ENCODE measurements at places on chromosomes 16 and 17. TPM values are rescaled to one million over a fixed set of nuclear protein-coding genes. Genes with fewer than 3 reads are reported as not detected.

DNA sequence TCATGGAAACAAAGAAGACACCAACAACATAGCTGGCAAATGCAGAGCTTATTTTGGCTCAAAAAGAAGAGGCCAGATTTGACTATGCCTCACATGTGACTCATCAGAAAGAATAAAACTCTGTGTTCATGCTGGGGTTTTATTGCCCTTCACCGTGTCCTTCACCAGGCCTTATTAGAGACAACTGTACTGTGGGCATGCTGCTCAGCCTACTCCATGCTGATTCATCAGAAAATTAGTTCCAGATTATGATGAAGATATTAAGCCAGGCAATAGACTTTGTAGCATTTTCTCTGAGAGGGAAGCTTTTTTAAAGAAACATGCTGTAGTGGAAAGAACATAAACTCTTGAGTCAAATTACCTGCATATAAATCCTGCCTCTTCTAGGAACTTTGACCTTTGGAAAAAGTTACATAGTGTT, 89.8 kb downstream of the CYB561 start:
- DNase-seq = no peak

DNA sequence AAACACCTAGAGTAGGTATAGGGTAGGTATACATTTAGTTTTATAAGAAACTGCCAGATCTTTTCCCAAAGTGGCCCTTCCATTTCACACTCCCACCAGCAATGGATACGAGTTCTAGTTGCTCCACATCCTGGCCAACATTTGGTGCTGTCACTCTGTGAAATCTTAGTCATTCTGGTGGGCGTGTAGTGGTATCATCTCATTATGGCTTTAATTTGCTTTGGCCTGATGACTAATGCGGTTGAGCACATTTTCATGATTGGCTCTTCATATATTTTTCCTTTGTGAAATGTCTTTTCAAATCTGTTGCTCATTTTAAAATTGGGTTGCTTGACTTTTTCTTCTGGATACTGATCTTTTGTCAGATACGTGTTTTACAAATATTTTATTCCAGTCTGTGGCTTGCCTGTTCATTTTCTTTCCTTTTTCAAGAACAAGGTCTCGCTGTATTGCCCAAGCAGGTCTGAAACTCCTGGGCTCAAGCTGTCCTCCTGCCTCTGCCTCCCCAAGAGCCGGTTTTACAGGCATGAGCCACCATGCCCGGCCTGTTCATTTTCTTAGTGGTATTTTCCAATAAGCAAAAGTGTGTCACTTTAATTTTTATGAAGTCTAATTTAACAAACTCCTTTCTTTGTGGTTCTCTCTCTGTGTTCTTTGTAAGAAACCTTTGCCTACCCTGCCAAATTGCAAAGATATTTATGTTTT, 192.4 kb downstream of the SEC14L1 start:
- peak; percentile 43 for DNase-seq

DNA sequence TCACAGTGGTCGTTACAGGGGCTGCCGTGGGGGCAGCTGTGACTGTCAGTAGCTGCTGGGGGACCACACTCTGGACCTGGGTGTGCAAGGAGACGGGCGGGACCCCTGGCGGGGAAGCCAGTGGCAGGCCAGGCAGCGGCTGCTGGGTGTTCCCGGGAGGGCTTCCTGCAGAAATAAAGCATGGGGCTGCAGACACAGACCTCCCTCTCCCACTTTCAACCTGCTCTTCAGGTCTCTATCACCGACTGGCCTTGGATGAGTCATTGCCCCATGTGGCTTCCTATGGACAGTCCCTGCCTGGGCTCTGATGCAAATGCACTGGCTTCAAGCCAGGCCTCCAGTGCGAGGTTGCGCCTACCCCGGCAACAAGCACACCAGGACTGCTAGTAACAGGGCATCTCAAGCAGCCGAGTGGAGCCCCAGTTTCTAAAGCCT, 17.2 kb downstream of the SREBF1 start:
- peak; percentile 83 for DNase-seq

- no peak for DNase-seq
Observed at GRCh38 chr16:78608305-78608776, 508.9 kb downstream of the WWOX start.

GRCh38 chr17:2087597-2088211, 32.8 kb downstream of the HIC1 start:
- DNase-seq = no peak

GRCh38 chr16:66728117-66728787, 23.2 kb downstream of the DYNC1LI2 start:
- no peak for DNase-seq

DNA sequence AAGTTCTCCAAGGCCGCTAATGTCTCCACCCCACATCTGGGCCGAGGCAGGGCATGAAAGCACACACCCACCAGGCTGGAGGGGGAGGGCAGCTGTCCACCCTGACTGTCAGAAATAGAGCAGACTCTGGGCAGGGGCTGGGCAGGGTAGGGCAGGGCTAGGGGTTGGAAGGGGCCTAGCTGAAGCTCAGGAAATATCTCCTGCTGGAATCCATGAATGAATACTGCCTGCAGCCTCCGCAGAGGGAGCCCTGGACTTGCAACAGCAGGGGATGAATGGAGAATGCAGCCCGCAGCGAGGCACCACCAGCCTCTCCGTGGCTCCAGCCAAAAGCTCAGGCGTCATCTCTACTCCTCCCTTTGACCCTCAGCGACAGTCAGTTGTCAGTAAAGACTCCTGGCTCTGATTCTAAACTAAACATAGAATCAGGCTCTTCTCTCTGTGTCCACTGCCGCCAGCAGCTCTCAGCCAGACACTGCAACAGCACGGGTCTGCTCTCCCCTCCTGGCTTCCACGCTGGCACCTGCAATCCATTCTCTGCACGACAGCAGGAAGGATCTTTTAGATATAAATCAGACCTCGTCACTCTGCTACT, 23.9 kb upstream of the NGFR start:
- DNase-seq = no peak

Gene RCVRN
- not detected for total RNA-seq

DNA sequence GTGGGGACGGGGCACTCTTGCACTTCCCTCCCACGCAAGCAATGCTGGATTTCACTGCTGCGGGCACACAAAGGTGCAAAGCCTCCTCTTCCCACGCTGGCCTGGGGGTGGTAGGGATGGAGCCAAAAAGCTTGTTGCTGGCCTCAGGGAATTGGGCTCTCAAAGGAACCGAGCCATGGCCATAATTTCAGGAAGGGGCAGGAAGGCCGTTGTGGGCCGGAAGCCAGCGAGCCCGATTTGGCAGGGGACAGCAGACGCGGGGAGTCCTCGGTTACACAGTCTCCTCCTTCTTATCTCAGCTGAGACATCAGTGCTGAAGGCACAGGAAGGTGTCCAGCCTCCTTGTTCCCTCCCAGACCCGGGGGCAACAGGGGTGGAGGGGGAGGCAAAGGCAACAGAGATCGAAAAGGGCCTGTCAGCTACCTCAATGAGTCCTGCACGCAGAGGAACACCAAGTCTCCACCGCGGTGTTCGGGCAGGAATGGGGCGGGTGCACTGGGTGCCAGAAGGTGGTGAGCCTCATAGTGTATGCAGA, 59.5 kb downstream of the SLFN11 start:
- DNase-seq = no peak

GRCh38 chr16:82628088-82628423, 1.3 kb downstream of the CDH13 start:
- DNase-seq = no peak

GRCh38 chr17:80352991-80353665, 61.8 kb upstream of the ENDOV start:
- DNase-seq = no peak
